Epithelial cell of prostate (primary cell): ENCODE measurements at places on chromosomes 3 and 15.

GRCh38 chr3:177703788-177704187 is 506.5 kb upstream of the TBL1XR1 start:
- peak; percentile 12 for DNase-seq

DNA sequence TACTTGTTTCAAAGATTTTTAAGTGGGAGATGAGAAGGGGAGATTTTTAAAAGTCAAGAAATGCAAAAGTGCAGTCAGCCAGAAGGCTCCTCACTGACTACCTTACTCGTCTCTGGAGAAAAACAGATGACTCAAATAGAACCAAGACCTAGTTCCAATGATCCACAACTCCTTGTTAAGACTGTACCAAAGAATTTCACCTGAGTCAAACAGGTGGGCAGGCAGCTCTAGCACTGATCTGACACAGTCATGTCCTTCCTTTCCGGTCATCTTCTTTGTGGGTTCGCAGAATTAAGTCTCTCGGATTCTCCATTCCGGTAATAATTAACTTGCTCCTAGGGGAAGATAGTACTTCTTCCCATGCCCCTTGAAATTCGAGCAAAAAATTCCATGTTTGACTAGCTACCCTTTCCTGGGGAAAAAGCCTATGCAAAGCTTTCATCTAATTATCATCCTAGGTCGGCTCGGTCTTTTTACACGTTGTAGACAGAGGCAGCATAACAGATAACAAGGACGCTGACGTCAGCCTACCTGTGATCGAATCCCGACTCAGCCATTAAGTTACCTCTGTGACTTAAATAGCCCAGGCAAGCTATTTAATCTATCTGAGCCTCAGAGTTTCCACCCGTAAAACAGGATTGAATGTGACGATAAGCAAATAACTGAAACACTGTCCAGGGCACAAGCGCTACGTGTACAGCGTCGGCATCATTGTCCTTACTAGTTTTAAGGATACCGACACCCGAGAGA is 758 bp downstream of the SELENOK start:
- DNase-seq, result no peak

- DNase-seq, result no peak
Observed at GRCh38 chr15:70169147-70169546, 71.4 kb upstream of the TLE3 start.

DNA sequence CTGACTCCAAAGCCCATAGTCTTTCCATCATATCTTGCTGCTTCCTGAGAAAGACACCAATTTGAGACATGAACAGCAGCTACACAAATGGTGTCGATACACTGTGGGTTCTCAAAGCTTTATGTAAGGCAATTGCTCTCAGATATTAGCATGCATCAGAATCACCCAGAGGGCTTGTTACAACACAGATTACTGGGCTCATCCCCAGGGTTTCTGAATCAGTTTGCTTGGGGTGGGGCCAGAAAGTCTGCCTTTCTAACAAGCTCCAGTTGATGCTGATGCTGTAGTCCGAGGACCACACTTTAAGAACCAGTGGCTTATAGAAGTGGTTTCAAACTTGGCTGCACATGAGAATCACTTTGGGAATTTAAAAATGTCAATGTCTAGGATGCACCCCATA is 86.5 kb downstream of the SEMA6D start:
- peak; percentile 57 for DNase-seq

DNA sequence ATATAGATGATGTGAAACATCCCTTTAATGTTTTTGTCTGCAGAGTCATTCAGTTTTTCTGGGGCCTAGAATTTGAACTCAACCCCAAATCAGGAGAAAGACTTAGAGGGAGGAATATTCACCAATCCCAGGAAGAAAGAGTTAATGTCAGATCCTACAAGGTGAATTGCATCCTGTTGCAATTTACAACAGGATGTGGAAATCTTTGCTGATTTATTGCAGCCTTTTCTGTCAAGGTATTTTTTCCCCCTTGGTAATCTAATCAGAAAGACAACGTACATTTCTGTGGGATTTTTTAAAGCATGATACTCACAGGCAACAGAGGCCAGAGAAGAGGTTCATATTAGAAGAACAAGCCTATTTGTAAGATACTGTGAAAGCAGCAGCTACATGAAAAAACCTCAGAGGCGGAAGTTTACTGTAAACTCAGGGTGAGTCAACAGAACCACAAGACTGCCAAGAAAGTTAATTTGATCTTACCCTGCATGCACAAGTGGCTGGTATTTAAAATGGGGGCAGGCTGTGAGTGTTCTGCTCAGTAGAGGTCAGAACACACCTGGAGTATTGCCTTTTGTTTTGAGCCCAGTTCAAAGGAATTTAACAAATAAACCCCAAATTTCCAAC is 531.9 kb downstream of the AGBL1 start:
- peak; percentile 65 for DNase-seq

DNA sequence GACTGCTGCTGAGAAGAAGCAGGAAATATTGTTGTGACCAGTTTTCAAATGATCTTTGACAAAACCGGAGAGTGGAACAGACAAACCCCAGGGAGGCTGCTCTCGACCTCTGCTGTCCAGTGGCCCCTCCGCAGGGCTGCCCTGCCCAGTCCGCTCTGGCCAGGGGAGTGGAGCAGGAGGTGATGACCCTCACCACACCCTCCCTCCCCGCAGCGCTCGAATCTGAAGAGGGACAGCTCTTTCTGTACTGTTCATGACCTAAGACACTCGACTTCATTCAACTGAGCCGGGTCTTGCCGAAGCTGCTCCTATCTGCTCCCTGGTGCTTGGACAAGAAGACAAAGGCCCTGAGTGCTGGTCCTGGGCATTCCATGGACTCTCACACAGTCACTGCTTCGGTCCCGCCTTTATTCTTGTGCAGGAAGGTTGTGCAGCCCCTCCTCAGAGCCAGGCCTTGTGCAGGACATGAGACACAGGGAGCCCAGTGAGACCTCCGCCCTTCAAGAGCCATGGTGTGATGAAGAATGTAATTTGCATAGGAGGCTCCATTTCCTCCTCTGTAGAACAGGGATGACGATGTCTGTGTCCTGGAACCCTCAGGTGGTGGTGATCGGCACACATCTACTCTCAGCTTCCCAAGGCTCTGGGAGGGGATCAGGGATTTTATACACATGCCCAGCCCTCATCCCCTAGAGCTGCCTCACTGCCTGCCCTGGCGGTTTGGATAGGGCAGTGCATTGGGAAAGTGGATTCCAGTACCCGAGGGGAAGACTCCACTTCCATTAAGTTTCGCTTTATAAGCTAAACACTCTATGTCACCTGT is 97.1 kb upstream of the PRR20G start:
- DNase-seq, result no peak

GRCh38 chr3:72137865-72138861 is 353.2 kb upstream of the PROK2 start:
- no peak for DNase-seq

DNA sequence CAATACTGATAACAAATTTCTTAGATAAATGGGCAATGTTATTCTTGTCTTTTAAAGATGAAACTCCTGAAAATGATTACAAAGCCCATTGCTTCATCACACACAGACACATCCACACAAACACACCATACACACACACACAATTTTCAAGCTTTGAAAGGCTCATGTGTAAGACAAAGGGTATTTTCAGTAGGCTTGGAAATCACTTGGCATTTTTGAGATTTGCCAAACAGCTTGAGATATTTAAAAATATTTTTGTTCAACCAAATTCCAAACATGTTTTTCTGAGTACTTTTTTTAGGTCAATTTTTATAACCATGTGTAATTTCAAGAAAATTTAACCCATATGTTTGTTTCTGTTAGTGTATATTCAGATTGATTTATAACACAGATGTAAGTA is 283.7 kb downstream of the ROBO2 start:
- no peak for DNase-seq

GRCh38 chr3:102329066-102329465 is 105.7 kb upstream of the ZPLD1 start:
- DNase-seq, result no peak

- no peak for DNase-seq
Observed at GRCh38 chr15:34583399-34584329, at the start of gene GOLGA8B. TSS of gene GOLGA8B (minus strand) at chr15:34583651. CDS start at chr15:34535912, 47,739 bp downstream.

- no peak for DNase-seq
Observed at GRCh38 chr15:89203705-89204273, 17.6 kb downstream of the RLBP1 start.

- no peak for DNase-seq
Observed at GRCh38 chr3:55500555-55501330, 13.6 kb upstream of the WNT5A start.
